ENCODE measurements at places on chromosomes 12 and 14.

DNA sequence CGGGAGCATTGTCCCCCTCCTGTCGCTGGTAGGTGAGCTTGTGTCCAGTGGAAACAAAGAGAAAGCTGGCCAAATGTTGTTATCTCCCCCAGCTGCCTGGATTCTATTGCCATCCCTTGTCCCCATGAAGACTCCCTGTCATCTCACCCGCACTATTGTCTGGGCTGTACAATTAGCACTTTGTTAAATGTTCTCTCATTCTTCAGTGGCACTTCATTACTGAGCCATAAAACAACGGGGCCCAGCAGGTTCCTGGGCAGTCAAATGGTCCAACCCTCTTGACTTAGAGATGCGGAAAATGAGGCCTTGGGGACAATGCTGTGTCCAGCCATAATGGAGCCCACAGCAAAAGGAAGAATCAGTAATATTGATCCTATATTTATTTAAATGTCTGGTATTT, 13.2 kb upstream of the COL2A1 start:
- DNase-seq = no peak

DNA sequence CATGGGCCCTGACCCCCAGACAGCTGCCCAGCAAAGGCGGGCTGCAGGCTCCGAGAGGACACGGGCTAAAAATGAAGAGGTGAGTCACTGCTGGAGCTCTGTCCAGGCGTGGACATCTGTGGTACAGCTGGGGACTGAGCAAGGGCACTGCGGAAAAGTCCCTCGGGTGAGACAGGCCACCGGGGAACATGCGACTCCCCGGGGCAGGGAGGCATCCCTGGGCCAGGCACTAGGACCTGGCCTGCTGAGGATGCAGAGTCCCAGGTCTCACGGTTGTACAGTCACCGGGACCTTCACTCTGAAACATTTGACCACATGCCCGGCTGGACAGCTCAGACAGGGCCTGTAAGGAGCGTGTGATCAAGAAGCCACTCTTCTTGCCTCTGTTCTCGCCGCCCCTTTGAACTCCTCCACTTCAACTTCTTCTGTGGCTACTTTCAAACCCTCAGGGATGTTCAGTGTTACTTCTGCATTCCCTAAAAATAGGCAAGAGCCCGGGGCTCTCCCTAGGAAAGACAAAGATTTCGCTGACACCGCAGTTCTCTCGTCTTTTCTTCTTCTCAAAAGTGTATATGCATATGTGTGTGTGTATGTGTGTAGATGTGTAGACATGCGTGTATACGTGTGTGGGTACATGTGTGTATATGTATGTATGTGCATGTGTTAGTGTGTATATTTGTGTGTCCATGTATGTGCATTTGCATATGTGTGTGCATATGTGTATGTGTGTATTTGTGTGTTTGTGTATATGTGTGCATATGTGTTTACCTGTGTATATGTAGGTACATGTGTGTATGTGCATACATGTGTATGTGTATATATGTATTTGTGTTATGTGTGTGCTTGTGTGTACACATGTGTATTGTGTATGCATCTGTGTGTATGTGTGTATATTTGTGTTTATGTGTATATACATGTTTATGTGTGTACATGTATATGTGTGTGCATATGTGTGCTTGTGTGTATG, 5.0 kb upstream of the RFLNA start:
- no peak for DNase-seq

GRCh38 chr12:95989504-95990123, 6.5 kb downstream of the HAL start:
- no peak for DNase-seq

GRCh38 chr12:10557329-10557728, 51.6 kb downstream of the EIF2S3B start:
- no peak for DNase-seq

DNA sequence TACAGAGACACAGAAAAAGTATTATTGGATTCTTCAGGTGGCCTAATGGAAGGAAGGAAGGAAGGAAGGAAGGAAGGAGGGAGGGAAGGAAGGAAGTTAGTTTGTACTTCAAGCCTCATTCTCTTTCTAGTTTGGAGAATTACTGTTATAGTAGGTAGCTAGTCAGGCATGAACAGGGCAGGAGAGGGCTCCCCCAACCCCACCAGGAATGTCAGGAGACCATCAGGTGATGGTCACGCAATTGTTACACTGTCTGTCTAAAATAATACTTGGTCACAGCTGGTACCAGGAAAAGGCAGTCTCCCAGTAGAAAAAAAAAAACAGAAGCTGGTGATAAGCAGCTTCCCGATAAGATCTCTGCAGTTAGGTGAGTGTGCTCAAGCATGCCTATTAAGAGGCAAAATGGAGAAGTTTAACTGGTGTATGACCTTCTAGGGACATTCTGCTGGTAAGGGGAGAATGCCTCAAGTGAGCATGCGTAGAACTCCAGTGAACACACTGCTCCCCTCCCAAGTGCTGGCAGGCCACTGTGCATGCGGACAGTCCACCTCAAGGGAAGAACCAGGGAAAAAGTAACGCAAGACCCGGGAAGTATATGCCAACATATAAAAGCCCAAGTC, 358.4 kb upstream of the SOX5 start:
- DNase-seq = no peak

- no peak for DNase-seq
Observed at GRCh38 chr12:124389725-124390441, 95.0 kb downstream of the RFLNA start.

- no peak for DNase-seq
Observed at GRCh38 chr12:5227708-5228373, 184.2 kb downstream of the KCNA5 start.

DNA sequence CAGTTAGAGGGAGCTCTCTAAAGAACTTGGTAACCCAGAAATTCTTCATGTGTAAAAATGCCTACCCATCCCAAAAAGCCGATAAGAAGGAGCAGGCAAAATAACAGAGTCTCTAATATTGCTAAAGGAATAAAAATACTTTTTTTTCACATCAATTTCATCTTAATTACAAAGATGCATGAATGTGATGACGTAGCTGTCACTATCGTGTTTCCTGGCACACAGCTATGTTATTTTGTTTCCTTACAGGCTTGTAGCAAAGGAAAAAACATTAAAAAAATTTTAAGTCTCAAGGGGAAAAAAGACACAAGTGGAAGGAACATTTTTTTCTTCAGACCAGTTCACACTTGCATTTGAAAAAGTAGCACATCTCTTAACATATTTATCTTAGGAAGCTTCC, 10.3 kb upstream of the LGALS3 start:
- no peak for DNase-seq

- peak; percentile 79 for DNase-seq
Observed at GRCh38 chr12:116037941-116038837, 239.3 kb downstream of the MED13L start.

- no peak for DNase-seq
Observed at GRCh38 chr14:50910495-50911420, 33.5 kb downstream of the PYGL start.

DNA sequence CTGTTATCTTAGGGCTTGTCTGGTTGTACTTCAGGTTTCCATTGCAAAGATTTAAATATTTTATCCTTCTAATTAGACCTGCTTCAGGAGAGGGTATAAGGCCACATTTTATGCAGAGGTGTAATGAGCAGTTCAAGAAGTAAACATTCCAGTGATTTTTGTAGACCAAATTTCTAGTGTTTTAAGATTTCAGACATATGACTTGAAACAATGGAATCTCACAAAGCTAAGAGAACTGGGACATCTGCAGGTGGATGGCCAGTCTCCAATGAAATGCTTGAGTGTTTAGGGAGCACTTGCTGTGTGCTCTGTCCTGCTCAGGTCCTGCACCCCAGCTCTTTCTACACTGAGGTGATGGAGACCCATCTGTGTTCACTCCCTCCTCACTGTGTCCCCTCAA, 7.9 kb downstream of the C14orf132 start:
- peak; percentile 26 for DNase-seq

DNA sequence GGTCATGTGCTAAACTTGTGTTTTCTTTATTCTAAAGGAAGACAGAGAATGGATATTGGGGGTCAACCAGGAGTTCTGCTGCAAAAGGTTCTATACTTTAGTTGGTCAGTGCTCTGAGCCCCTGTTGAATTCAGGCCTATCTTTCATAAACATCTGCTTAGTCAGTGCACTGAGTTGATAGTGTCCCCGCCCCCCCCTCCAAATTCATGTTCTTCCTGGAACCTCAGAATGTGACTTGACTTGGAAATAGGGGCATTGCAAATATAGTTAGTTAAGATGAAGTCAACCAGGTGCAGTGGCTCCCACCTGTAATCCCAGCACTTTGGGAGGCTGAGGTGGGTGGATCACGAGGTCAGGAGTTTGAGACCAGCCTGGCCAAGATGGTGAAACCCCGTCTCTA, 23.3 kb downstream of the CHST11 start:
- no peak for DNase-seq

- peak; percentile 8 for DNase-seq
Observed at GRCh38 chr12:76558684-76559399, 729 bp downstream of the OSBPL8 start.

DNA sequence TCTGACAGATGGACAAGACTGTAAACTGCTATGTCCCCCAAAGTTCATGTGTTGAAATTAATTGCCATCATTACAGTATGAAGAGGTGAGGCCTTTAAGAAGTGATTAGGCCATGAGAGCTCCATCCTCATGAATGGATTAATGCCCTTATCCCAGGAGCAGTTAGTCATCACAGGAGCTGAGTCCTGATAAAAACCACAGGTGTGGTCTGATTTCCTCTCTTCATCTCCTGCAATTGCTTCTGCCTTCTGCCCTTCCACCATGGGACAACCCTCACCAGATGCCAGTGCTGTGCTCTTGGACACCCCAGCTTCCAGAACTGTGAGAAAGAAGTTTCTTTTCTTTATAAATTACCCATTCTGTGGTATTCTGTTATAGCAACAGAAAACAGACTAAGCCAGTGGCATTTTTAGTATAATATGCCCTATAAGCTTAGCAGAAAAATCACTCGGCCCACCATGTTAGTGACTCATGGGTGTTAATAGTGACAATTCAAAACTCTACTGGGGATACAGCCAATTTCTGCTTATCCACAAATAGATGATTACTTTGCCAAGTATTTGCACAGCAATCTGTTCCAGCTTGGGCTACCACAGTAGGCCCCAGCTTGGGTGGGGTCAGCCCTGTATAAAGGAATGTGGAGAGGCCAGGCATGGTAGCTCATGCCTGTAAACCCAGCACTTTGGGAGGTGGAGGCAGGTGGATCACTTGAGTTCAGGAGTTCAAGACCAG, 129.0 kb upstream of the BCL2L14 start:
- peak; percentile 84 for DNase-seq

DNA sequence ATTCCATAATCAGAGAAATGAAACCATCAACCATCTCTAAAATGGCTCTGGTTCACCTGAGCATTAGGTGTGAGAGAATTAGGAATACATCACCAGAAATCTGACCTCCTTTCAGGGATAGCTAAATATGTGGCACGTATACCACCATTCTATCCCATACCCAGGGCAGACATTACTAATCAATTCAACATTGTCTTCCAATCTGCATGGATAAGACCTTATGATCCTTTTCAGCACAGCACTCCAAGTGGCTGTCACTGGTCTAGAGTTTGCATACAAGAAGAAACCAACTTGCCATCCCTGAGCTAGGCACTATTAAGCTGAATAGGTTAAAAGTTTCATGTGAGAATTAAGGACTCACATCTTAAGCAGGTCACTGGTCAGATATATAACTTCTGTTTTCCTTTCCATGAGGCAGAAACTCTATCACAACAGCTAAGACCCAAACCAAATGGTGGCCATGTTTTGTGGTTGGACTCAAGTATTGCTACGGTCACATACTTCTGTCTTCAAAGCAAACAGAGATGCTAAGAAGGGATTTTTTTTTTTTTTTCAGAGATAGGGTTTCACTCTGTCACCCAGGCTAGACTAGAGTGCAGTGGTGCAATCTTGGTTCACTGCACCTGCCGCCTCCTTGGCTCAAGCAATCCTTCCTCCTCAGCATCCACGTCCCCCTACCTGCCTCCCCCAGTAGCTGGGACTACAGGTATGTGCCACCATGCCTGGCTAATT, 249.0 kb downstream of the DPF3 start:
- DNase-seq = no peak

DNA sequence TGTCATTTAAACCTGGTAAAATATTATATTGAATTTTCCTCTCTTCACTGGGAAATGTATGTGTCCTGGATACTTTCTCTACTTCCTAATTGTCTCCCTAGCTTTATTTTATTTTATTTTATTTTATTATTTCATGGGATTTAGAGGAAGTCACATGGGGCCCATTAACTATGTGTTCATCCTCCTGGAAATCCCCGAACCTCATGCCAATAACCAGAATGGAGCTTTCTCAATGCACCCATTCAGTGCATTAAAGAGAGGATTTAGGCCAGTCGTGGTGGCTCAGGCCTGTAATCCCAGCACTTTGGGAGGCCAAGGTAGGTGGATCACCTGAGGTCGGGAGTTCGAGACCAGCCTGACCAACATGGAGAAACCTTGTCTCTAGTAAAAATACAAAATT, 1.3 kb upstream of the RPGRIP1 start:
- no peak for DNase-seq

DNA sequence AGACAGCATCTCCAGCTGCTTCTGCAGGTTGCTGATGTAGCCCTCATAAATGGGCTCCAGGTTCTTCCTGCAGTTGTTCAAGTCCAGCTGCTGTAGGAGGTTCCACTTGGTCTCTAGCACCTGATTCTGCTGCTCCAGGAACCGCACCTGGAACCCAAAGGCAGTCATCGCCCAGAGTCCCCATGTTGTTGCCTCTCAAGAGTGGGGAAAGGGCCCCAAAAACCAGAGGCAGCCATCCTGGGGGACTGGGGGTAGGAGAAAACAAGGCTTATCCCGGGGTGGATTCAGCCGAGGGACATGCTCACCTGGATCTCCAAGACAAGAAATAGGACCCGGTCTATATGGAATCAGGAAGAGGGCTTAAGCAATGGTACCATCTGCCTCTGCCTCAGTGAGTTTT, 2.3 kb downstream of the KRT72 start:
- no peak for DNase-seq

DNA sequence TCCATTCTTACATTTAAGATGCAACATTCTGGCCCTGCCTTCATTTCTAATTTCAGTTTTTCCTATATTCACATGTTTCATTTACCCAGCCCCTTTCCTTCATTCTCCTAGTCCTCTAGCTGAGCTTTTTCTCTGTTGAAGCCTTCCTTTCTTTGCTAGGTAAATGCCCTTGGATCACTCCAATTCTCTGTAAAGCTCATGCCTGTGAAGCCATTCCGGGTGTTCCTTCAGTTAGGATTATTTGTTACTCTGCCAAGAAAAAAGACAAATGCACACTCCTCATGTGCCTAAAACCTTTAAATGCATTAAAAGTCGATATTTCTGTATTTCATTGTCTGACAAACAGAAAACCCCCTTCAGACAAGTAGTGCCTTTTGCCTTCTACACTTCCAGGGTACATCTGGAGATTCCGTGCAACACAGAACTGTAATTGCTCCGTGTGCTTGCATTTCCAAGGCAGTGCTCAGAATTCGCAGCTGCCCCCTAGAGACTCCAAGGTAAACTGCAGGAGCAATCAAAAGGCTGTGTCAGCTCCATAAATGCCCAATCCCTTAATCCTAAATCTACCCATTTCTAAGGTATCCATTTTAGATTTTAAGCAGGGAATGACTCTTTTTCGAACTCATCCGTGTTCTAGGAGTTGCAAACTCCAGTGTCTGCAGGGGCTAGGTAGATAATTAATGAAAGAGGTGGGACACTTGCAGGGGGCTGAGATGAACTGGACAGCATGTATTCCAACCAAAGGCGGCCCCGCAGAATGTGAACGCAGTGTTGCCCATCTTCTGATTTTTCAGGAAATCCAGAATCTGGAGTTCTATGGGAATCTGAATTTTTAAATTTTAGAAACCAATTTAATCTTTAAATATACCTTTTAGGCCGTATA, 320.2 kb downstream of the GRIN2B start:
- DNase-seq = peak; percentile 58

Data from fibroblast of skin of abdomen (primary cell).